ENCODE measurements at places on chromosomes 6 and 20. TPM values are rescaled to one million over a fixed set of nuclear protein-coding genes. Genes with fewer than 3 reads are reported as not detected.
A peak's percentile ranks its signal among the peaks of the same experiment; 100 is the strongest.

GRCh38 chr6:10510592-10511367 lies 10.4 kb upstream of the GCNT2 start:
- DNase-seq = no peak

DNA sequence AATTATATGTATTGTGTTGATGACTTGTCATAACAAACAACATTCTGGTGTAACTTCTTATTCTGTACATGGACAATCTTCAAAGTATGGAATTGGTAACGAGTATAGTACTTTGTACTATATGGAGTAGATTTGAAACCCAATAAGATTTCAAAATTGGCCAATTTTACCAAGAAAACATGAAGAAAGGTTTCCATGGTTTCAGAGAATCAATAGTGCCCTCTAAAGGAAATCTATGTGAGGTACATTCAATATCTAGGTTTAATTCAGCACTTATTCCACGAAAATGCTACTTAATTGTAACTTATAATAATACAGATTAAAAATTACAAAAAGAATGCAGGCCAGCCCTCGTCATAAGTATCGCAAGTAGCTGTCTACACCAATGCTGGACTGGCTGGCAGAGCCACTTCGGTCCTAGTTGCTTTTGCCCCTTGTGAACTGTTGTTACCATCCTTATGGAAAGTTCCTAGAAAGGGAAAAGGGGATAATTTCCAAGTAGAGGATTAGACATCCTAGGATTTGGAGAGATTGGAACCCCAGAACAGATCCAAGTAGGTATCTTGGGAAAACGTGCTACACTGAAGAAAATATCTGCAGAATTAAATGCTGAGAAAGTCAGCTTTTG lies 70.9 kb downstream of the LCA5 start:
- no peak for DNase-seq

DNA sequence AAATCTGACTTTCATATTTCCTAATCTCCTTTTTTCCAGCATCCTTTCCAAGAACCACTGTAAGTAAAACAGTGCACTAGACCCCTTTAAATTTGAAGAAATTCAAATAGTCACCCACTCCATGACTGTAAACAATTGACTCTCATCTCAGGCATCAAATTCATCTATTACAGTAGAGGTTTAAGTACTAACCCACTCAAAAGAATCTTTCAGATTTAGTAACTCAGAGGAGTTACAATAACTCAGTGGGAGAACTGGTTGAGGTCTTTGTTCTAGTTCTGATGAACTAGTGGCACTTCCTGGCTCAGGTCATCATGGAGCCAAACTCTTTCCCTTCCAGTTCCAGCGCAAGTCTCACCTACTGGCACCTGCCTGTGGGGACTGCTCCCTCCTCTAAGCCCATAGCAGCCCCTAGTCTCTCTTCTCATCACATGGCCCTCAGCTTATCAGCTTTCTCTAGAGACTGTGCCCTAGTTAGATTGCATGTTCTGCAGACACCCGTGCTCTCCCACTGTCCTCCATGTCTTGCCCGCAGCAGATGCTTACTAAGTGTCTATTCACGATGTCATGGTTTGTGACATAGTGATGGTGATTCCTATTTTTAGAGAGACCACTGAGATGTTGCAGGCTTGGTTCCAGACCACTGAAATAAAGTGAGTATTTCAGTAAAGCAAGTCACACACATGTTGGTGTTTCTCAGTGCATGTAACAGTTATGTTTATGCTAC lies 196.2 kb downstream of the TBC1D7 start:
- no peak for DNase-seq

GRCh38 chr20:47368301-47368700 lies 11.8 kb upstream of the ZMYND8 start:
- no peak for DNase-seq

- no peak for DNase-seq
These were observed 8.2 kb downstream of the NCOA7 start for GRCh38 chr6:125798734-125799508.

GRCh38 chr6:33984466-33985312 lies 161.2 kb downstream of the GRM4 start:
- DNase-seq = no peak

GRCh38 chr6:130307752-130308361 lies 58.0 kb upstream of the TMEM200A start:
- DNase-seq = no peak

GRCh38 chr6:34970488-34970887 lies 81.4 kb downstream of the ANKS1A start:
- DNase-seq = no peak

- no peak for DNase-seq
These were observed 19.8 kb downstream of the PTK7 start for GRCh38 chr6:43095939-43096338.

DNA sequence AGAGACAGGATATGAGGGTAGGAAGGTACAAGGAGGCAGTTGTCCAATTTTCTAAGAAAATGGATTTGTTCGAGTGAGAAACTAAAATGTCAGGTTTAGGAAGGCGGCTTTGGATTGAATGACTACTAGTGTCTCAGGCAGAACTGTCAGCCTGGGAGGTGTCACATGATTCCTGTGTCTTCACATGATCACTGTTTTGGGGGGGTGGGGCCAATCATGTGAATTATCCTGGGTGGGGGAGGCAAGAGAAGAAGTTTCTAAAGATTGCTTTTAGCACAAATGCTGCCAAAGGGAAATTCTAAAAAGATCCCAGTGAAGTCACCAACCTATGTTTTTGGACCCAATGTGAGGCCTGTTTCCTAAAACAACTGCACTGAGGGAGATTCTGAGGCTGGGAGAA lies 2.3 kb downstream of the SIRPA start:
- no peak for DNase-seq

DNA sequence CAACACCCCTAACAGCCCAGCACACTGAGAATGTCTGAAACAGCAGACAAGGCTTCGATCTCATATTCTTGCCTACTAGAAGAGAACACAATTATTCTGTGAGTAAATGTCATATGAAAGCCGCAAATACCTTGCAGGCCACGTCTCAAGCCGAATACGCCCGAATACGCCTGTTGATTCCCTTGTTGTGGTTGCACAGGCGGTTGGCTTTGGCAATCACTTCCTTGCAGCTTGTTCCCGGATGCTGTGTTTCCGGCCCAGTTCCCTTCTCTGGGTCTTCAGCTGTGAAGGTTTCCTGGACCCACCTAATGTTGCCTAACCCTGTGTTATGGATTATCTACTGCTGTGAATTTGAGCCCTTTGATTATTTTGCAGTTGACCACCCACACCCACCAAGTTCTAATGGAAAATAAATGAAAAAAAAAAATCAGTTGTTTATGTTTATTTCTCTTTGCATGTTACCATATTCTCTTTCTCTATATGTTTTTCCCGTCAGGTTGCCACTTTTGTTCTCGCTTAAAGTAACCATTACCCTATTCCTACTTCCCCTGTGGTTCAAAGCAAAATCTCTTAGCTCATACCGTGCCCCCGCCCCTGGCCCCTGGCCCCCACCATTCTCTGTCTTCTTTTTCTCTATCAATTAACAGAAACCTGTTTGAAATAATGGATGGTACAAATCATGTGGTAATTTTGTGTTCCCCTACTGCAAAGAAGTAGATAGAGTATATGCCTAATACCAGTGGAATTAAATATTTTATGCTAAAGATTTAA lies 172.4 kb downstream of the ADGB start:
- DNase-seq = no peak

- no peak for DNase-seq
These were observed 10.0 kb upstream of the PFDN4 start for GRCh38 chr20:54197621-54198604.

DNA sequence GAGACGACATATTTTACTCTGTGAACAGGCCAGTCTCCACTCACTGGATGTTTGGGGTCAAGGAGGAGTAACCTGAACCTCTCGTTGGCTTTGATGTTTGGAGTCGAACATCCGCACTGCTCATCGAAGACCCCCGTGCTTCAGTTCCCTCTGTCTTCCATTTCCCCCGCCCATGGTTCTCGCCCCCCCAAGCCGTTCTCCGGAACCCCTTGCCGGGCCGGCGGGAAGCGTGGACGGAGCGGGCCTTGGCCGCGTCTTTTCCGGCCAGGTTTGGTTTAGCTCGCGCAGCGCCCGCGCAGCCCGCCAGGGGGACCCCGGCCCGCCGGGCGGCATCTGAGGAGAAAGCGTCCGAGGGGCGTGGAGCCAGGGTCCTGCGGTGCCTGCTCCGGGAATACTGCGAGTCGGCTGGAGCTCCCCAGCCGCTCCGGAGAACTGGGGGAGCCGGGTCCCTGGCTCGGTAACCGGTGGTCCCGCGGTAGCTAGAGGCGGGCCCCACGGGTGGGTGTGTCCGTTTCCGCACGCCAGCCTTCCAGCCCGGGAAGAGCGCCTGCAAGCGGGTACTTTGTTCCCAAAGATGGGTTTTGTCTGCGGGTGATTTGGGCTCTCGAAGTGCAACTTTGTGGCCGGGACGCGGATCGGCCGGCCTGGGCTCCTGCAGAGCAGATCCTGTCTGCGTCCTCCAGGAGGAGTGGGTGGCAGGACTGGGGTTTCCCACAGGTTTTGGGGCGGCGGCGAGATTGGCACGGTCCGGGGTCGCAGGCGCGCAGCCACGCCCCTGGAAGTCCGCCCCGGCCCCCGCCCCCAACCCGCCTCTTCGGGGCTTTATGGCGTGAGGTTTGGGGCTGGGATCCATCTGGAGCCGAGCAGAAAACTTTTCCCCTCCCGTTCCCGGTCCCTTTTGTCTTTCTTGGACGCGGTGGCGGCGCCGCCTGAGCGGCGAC lies at the start of gene TMEM200A:
Gene TMEM200A (plus strand): TSS at position 852 of the 941 bp plus-strand sequence. CDS start 74,406 bp downstream, outside the sequence.
- peak; percentile 21 for DNase-seq

DNA sequence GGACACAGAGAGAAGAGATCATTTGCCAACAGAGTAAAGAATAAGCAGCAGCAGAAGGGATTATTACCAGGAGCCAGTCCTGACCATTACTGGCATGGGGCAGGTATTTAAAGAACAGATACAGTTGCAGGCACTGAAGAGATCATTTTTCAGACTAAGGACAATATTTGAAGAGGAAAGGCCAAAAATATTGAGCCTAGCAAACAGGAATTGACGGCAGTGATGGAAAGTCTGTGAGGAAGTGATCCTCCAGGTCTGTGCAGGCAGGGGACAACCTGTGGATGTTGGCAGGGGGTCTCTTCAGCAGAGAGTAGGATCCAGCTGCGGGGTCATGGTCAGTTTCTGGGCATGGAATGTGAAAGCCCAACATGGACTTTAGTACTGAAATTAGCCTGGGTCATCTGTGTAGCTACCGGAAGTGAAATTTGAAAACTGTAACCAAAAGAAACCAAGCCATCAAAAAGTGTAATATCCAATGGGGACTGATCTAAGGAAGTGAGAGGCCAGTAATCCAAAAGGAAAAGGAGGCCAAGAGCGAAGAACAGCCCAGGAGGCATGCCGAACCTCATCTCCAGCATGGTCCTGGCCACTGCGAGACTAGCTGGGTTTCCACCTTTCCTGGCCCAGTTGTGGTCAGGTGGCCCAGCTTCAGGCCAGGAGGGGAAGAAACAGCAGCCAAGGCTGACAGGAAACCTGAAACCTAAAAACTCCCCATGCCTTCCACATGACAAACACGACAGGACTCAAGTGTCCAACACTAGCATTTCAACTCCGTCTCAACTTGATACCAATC lies 115.1 kb upstream of the TNFAIP3 start:
- no peak for DNase-seq

DNA sequence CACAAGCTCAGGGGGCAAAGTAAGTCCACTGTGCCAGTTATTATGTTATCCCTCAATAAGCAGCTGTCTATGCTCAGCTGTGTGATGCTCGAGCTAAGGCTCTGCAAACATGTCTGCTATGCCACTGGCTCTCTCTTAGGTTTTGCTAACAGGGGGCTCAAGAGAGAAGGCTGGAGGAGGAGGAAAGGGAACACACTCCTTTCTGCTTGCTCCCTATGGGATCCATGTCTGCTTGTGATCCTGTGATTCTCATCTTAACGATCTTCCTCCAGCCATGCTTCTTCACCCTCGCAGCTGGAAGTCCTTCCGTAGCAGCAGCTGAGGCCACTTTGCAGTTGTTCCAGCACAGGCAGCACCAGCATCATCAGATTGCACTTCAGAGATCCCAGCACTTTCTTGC lies 37.0 kb upstream of the IGF2R start:
- DNase-seq = no peak

GRCh38 chr6:170505306-170505705 lies 47.8 kb downstream of the PSMB1 start:
- DNase-seq = no peak

- DNase-seq = no peak
These were observed 62.6 kb upstream of the SIRPG start for GRCh38 chr20:1720226-1720625.

DNA sequence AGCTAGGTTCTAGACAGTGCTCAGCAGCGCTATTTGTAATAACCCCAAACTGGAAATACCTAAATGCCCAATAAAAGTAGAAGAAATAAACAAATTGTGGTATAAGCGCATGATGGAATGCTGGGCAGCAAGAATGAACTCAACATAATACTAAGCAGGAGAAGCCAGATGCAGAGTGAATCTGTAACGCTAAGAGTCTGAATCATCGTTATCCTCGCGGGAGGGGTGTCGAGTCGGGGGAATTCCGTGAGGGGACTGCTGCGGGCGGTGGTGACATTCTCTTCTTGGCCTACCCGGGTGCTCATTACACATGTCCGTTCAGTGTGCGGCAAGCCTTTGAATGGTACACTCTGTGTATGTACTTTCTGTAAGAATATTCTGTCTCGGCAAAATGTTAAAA lies 83.7 kb downstream of the SULF2 start:
- no peak for DNase-seq

- DNase-seq = no peak
These were observed 204.7 kb upstream of the ARG1 start for GRCh38 chr6:131368198-131368911.

GRCh38 chr20:23232679-23233308 lies 117.8 kb upstream of the NXT1 start:
- no peak for DNase-seq

- no peak for DNase-seq
These were observed 610.1 kb upstream of the ARID1B start for GRCh38 chr6:156167016-156167624.

- no peak for DNase-seq
These were observed 514 bp downstream of the DEFB129 start for GRCh38 chr20:227439-228105.

DNA sequence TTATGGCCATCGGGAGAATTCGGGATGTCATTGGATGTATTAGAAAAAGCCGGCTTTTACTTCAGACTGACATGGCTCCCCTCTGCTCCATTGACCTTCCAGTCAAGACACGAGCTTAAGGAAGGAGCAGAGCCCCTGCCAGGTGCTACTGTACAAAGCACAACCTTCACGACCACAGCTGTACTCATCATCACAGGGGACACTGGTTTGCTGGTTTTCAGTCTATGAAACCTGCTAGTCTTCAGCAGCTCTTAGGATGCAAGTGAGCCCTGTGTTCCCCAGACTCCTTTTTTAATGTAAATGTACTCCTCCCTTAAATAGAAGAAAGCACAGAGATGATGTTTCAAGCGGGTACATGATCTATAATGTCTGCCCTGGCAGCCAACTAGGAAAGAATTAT lies 1.9 kb upstream of the TRAPPC3L start:
- DNase-seq = no peak

GRCh38 chr6:40342723-40343122 lies 244.4 kb downstream of the LRFN2 start:
- no peak for DNase-seq

DEFB118 gene
- total RNA-seq = not detected

SYCP2 gene
- 6.7 TPM for total RNA-seq

WFDC12 gene
- not detected for total RNA-seq

COL9A1 gene
- total RNA-seq = 46.7 TPM

F13A1 gene
- total RNA-seq = 203 TPM

FAM217A gene
- not detected for total RNA-seq

CFAP61 gene
- 0.32 TPM for total RNA-seq

RWDD2A gene
- total RNA-seq = 4.9 TPM

C4B gene
- 4.7 TPM for total RNA-seq

MYBL2 gene
- 2.3 TPM for total RNA-seq

SLCO4A1 gene
- total RNA-seq = 1.4 TPM

FOXS1 gene
- total RNA-seq = 4.7 TPM

HLA-DQA1 gene
- 16.0 TPM for total RNA-seq

CALHM4 gene
- not detected for total RNA-seq

ZNF451 gene
- 173 TPM for total RNA-seq

MOCS1 gene
- 7.0 TPM for total RNA-seq

Data from urinary bladder (tissue), 4 donors.